IPS DF 6.9 (cell line): ENCODE measurements at places on chromosomes 2 and 18.

DNA sequence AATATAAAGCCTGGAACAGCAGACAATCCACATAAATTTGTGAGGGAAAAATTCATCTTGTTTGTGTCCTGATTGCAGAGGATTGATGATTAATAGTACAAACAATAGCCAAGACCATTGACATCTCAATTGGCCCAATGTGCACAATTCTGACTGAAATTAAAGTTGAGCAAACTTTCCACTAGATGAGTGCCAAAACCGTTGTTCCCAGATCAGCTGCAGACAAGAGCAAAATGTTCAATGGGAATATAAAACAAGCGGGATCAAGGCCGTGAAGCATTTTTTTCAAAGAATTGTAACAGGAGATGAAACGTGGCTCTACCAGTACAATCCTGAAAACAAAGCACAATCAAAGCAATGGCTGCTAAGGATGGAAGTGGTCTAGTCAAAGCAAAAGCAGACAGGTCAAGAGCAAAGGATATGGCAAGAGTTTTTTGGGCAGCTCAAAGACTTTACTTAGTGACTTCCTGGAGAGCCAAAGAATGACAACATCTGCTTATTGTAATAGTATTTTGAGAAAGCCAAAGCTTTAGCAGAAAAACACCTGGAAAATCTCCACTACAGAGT lies 55.9 kb upstream of the KIF5C start:
- no peak for DNase-seq

GRCh38 chr2:219002395-219003266 lies 9.4 kb upstream of the CRYBA2 start:
- DNase-seq, result no peak

- no peak for DNase-seq
Observed at GRCh38 chr18:63956755-63957154, 7.7 kb downstream of the HMSD start.

DNA sequence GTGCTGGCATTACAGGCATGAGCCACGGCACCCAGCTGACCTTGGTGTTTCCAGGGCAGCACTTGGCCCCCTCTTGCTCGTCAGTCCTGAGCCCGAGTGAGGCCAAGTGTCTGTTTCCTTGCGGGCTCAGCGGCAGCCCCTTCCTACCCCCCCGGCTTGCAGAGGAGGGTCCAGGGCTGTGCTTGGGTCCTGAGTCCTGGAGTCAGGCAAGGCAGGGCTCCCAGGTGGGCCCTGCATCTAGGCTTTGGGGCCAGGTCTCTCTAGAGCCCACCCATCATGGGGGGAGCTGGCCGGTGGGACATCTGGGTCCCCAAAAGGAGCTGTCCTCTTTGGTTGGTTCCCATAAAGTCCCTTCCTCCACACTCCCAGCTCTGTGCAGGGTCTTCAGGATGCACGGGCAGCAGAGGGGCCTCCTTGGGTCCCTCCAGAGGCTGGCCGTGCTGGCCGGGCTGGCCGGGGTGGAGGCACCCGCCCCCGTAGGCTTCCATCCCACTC lies 63.7 kb upstream of the HPCAL1 start:
- DNase-seq, result no peak

DNA sequence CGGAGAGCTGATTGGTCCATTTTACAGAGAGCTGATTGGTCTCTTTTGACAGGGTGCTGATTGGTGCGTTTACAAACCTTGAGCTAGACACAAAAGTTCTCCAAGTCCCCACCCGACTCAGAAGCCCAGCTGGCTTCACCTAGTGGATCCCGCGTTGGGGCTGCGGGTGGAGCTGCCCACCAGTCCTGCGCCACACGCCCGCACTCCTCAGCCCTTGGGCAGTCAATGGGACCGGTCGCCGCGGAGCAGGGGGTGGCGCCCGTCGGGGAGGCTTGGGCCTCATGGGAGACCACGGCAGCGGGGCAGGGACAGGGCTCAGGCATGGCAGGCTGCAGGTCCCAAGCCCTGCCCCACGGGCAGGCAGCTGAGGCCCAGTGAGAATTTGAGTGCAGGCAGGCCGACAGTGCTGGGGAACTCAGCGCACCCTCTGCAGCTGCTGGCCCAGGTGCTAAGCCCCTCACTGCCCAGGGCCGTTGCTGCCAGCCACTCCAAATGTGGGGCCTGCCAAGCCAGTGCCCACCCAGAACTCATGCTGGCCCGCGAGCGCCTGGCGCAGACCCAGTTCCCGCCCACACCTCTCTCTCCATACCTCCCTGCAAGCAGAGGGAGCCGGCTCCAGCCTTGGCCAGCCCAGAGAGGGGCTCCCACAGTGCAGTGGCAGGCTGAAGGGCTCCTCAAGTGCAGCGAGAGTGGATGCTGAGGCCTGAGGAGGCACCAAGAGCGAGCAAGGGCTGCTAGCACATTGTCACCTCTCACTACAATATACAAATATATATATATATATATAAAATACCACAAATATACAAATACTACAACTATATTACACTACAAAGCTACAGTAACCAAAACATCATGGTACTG lies 100.7 kb downstream of the SPIRE1 start:
- DNase-seq, result no peak

GRCh38 chr2:65146078-65146477 lies 16.2 kb upstream of the RAB1A start:
- DNase-seq, result no peak

- DNase-seq, result no peak
Observed at GRCh38 chr2:151302879-151303278, 13.4 kb upstream of the NMI start.
